Type B pancreatic cell (in vitro differentiated cells): ENCODE measurements at places on chromosomes 16 and 17.
A peak's percentile ranks its signal among the peaks of the same experiment; 100 is the strongest.

DNA sequence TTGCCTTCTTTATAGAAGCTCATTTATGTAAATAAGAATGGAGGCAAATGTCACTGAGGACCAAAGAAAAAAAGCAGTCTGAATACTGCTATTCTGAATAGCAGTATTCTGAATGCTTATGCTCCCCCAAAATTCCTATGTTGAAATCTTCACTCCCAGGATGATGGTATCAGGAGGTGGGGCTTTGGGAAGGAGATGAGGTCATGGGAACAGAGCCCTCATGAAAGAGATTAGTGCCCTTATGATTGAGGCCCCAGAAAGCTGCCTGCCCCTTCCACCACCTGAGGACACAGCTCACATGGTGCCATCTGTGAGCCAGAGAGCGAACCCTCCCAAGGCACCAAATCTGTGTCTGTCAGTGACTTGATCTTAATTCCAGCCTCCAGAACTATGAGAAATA is 28.8 kb downstream of the HEATR6 start:
- H3K27me3 ChIP-seq = no peaks in the 10 kb centered on the region
- DNase-seq = no peak
- H3K27ac ChIP-seq = no peak overlapping the region
- no peaks in the 10 kb centered on the region for H3K4me1 ChIP-seq
- H3K4me3 ChIP-seq = no peak overlapping the region
- H3K36me3 ChIP-seq = peaks cover 29% of the 10 kb centered on the region

DNA sequence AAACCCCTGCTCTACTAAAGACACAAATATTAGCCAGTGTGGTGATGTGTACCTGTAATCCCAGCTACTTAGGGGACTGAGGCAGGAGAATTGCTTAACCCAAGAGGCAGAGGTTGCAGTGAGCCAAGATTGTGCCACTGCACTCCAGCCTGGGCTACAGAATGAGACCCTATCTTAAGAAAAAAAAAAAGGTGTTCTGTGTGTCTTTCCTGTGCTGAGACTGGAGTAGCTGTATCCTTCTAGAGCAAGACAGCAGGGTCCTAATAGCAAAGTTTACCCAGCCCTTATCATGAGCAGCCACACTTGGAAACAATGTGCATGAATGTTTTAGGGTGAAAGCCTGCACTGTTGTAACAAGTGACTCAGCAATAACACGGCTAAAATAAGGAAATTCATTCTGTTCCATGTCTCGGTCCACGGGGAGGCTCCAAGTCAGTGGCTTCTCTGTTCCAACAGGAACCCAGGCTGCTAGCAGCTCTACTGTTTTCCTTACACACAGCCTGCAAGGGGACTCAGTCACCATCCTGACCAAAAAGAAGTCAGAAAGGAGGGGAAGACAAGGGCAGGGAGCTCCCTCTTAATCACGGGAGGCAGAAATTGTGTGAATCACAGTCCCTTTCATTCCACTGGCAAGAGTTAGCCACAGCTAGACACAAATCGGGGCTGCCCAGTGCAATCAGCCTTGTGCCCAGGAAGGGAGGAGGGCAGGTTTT is 7.1 kb upstream of the SLC5A11 start:
- H3K27me3 ChIP-seq = no peaks in the 10 kb centered on the region
- no peak for DNase-seq
- no peaks in the 10 kb centered on the region for H3K4me1 ChIP-seq

- no peak overlapping the region for H3K4me3 ChIP-seq
- H3K27me3 ChIP-seq = no peaks in the 10 kb centered on the region
- DNase-seq = no peak
- peaks cover 19% of the 10 kb centered on the region for H3K36me3 ChIP-seq
- no peak overlapping the region for H3K27ac ChIP-seq
These were observed 33.2 kb downstream of the VPS35L start for GRCh38 chr16:19588661-19589060.

DNA sequence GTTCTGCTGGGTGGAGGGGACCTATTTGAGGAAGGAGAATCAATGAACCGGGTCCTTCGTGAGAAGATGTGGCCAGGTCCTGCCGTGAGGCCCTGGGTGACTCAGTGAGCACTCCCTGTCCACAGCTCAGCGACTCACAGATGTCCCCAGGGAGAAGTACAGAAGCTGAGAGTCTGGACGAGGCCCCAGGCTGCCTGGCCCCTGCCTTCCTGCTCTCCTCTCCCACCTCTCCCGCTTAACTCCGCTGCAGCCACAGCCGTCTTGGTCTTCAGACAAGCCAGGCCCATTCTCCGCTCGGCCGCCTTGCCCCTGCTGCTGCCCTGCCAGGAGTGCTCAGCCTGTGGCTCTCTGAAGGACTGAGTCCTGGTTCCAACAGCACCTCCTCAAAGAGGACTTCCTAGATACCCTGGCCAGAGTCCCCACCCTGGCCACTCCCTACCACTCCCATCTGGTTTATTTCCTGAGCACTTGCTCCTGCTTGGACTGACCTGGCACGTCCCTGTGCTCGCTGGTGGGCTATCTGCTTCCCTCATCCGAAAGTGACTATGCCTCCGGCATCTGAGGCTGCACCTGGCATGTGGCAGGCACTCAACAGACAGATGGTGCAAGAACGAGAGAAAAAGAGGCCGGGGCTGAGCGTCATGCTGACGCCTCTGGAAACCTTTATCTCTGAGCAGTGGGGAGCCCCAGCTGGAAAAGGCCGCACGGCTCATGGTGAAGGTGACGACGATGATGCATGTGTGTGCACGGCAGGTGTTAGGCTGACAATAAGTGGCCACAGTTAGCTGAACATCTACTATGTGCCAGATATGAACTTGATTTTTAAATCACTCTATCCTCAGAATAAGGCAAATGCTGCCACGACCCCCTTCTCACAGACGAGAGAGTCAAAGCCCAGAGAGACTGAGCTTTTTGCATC is 9.2 kb upstream of the TNFRSF13B start:
- no peak overlapping the region for H3K4me3 ChIP-seq
- DNase-seq = peak; percentile 67
- H3K27ac ChIP-seq = no peak overlapping the region
- H3K4me1 ChIP-seq = no peaks in the 10 kb centered on the region
- H3K36me3 ChIP-seq = no peaks in the 10 kb centered on the region

DNA sequence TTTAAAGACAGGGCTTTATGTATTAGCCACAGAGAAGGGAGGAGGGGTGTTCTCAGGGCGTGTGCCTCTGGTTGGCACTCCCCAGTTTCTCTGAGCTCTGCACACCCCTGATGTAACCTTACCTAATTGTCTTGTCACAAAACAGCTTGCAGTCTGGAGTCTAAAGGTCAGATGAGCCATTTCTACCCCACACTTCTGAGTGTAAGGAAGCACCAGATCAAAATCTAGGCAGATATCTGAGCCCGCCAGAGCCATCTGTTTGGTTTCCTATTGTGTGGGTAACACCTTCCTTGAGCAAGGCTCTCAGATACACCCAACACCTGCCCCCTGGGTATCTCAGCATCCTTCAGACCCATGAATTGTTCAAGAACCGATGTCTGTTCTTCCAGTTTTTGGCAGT is 15.5 kb downstream of the CDH1 start:
- peak overlapping the region; percentile 22 for H3K4me3 ChIP-seq
- H3K27ac ChIP-seq = peak overlapping the region; percentile 90
- DNase-seq = no peak
